ENCODE measurements at places on chromosomes 2 and 18. TPM values are rescaled to one million over a fixed set of nuclear protein-coding genes. Genes with fewer than 3 reads are reported as not detected.

- H3K36me3 ChIP-seq: no peaks in the 10 kb centered on the region
- H3K27ac ChIP-seq: no peak overlapping the region
- no peak for DNase-seq
- H3K4me3 ChIP-seq: no peak overlapping the region
These were observed 182.5 kb downstream of the C1D start for GRCh38 chr2:67880291-67880761.

DNA sequence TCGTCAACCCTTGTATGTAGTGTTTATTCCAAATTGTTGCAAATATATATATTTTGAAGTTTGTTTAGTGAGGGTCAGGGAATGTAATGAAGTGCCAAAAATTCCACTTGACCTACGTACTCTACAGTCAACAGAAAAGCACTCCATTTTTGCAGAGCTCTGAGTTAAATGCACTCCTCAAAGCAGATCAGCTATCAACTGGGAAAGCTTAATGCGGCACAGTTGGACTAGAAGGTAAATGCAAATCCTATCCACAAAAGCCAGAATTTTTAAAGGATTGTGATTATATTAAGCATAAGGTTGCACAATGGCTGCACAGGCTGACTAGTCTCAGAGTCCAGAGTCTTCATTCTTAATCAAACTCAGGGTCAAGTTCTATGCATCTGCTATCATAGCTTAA lies 577.1 kb downstream of the ARHGAP15 start:
- H3K27ac ChIP-seq: no peak overlapping the region
- peaks cover 89% of the 10 kb centered on the region for H3K36me3 ChIP-seq
- peaks cover 18% of the 10 kb centered on the region for H3K4me1 ChIP-seq
- no peak for DNase-seq
- H3K4me3 ChIP-seq: no peak overlapping the region

DNA sequence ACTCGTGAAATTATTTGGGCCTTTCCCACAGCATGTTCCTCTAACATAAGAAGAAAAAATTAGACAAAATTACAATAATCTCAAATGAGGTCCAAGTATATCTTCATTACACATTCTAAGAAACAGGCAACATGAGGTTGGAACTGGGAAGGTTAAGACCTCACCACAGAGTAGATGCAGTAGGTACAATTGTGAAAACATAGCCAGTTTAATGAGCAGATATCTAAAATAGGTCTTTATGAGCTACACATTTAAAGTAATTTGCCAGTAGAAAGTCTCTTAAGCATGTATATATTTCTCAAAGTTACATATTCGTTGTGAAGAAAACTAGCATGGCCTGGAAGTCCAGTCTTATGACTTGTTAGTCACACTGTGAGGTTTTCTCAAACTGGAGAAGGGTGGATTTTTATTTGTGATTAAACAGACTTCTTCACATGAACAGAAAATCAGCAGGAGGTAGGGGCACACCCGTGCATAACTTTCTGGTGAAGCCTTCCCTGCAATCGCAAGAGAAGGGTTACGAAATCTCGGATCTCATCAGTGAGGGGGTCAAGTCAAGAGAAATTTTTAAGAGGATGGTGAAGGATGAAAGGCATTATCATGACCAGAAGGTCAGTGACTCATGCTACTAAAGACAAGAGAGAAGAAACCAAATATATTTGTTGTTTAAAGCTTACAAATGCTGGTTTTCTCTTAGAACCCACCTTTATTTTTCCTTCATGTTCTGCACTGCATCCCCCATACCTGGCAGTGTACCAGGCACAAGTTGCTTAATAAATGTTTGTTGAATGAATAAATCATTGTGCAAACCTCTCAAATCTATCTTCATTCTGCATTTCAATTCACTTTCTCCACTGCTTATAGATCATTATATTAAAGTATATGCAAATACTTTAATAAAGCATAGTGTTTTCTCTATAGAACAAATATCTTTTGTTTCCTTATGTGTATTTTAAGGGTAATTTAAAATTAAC lies 5.1 kb upstream of the RAB27B start:
- DNase-seq: no peak
- peaks cover 6% of the 10 kb centered on the region for H3K4me1 ChIP-seq
- peaks cover 3% of the 10 kb centered on the region for H3K27me3 ChIP-seq
- no peak overlapping the region for H3K4me3 ChIP-seq
- no peaks in the 10 kb centered on the region for H3K36me3 ChIP-seq

GRCh38 chr2:240125742-240126141 lies 10.4 kb downstream of the COPS9 start:
- no peak overlapping the region for H3K4me3 ChIP-seq
- peaks cover 4% of the 10 kb centered on the region for H3K27me3 ChIP-seq
- H3K4me1 ChIP-seq: peaks cover 3% of the 10 kb centered on the region
- H3K36me3 ChIP-seq: peaks cover 24% of the 10 kb centered on the region

DNA sequence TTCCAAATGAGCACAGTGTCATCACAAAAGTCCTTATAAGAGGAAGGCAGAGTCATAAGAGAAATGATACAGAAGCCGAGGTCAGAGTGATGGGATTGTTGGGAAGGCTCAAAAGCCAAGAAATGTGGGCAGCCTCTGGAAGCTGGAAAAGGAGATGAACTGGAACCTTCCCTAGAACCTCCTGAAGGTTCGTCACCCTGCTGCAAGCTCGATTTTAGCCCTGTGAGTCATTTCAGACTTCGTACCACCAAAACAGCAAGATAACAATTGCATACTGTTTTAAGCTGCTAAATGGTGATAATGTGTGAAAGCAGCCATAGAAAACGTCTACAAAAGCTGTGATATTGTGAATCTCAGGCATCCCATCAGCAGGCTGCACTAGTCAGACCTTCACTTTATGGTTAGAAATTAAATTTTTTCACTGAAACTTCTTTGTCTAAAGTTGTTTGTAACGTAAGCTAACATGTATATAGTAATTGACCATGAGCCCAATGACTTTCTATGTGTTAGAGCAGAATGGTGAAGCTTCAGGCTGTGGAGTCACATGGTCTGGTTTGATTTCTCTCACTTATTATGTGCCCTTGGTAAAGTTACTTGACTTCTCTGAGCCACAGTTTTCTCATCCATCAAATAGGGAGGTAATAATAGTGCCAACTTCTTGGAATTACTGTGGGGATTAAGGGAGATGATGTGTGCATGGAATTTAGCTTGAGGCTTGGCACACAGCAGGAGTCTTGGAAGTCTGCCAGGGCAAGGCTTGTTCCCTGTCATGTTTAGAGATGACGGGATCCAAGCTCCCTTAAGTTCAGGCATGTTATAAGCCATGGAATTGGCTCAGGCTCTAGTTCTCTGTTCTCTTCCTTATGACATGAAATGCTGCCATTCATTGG lies 132.0 kb upstream of the CCDC195 start:
- H3K27ac ChIP-seq: peak overlapping the region; percentile 0
- H3K4me3 ChIP-seq: no peak overlapping the region
- H3K36me3 ChIP-seq: peaks cover 91% of the 10 kb centered on the region

DNA sequence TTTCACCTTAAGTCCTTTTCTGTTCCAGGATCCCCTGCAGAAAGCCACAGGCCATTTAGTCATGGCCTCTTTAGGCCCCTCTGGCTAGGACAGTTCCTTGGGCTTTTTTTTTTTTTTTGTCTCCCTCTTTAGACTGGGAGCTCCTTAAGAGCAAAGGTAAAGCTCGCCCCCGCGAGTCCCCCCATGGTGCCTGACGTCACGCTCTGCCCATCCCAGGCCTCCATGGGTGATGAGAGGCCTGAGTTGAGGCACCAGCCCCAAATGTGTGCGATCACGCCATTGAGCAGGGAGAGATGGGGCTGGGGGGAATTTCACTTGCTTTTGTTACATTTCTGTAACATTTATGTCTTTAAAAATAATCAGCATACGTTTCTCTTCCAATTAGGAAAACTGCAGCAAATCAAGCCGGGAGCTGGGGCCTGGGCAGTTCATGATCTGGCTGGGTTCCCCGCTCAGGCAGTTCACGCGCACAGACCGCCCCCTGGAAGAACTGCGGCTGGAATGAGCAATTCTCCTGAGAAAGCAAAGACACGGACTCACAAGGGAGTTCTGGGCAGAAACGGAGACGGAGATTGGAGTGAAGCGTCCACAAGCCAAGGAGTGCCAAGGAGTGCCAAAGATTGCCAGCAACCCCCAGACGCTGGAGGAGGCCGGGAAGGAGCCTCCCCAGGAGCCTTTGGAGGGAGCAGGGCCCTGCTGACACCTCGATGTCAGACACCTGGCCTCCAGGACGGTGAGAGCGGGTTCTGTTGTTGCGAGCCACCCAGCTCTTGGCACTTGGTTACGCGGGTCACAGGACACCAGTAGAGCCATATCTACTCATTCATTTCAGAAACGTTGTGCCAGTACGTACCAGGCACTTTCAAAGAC lies 108.4 kb upstream of the ODC1 start:
- H3K4me3 ChIP-seq: no peak overlapping the region
- DNase-seq: no peak
- no peaks in the 10 kb centered on the region for H3K36me3 ChIP-seq

Gene CPO
- total RNA-seq: not detected

Gene DNER
- not detected for total RNA-seq

Gene PSMA8
- 0.60 TPM for total RNA-seq

Gene ST6GAL2
- not detected for total RNA-seq

Gene ARHGEF33
- total RNA-seq: not detected

Gene PID1
- not detected for total RNA-seq

Gene BUB1
- total RNA-seq: 114 TPM

Gene SMC6
- 36.5 TPM for total RNA-seq

Data from activated CD4-positive, alpha-beta memory T cell treated with anti-CD3 and anti-CD28 coated beads, Interleukin-2, amount 10 ng/mL, durations not matched to agents 7 days and 5 days (primary cell).